Fibroblast of skin of scalp (primary cell): ENCODE measurements at places on chromosomes 12 and 14.

GRCh38 chr12:56202838-56203237, 13.6 kb upstream of the SMARCC2 start:
- DNase-seq, result no peak

- no peak for DNase-seq
These were observed 138.7 kb downstream of the BRMS1L start for GRCh38 chr14:35964697-35965286.

DNA sequence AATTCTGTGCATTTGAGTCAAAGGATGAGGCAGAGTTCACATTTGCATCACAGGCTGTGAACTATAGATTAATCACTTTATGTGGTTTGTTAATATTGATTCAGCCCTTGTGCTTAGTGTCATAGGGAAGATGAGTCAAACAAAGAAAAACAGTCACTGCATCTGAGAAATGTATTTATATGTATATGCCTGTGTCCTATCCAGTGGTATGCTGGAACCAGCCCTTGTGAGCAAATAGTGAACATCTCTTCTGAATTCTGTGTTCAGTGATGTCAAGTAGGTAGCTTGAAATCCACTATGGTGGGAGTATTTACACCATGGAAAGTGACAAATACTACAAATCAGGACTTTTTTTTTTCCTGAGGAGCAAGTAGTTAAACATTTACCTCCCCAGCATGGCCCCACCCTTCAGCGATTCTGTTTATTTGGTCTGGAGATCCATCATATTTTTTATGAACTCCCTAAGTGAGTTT, 128.5 kb downstream of the HMGA2 start:
- peak; percentile 83 for DNase-seq

DNA sequence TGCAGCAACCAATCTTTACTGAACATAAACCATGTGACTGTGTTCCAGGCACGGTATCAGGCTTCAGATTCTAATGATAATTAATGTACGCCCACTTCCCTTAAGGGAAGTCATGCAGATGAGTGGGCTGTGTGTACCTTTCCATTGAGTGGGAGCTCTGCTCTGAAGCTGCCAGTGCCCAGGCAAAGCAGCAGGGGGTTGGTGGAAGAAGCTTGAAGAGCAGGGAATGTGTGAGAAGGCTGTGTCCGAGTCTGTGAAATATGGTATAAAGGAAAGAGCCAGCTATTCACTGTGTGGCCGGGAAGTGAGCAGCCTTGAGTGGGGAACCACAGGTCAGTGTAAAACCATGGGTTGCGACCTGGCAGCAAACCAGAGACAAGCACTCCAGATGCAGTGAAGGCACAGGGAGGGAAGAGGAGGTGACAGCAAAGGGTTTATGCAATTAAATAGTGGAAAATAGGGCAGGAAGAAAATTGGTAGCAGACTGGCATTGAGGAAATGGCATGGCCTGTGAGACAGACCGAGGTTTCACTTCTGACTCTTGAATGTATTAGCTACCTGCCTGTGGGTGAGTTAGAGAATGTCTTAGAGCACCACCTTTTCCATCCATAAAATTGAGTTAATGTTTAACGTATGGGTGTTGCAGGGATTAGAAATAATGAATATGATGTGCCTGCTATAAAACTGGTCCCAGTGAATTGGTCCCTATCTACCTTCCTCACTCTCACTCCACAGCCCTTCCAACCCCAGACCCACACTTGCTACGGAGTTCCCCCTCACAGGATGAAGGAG, 116.4 kb downstream of the NTF3 start:
- DNase-seq, result no peak

DNA sequence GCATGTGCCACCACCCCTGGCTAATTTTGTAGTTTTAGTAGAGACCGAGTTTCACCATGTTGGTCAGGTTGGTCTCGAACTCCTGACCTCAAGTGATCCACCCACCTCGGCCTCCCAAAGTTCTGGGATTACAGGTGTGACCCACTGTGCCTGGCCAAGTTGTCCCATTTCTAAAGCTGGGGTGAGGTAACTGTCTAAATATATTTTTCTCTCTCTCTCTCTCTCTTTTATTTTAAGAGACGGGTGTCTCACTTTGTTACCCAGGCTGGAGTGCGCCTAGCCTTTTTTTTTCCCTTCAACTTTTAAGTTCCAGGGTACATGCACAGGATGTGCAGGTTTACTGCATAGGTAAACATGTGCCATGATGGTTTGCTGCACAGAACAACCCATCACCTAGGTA, 8.6 kb downstream of the ATF1 start:
- no peak for DNase-seq

DNA sequence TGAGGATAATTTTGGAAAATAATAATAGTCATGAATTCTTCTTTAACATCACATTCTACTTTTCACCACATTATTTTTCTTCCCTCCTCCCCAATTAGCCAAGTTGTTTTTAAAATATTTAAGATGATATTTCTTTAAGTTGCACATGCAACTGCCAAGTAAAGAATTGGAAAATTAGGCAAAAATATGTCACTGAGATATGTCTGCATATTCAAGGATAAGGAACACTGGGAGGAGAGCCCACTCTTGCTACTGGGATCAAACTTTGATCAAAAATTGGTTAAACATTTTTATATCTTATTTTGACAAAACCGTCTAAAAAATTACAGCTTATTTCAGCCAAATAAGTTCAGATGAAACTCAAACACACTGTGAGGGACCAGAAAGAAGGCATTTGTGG, 231.2 kb upstream of the TMTC1 start:
- peak; percentile 56 for DNase-seq

DNA sequence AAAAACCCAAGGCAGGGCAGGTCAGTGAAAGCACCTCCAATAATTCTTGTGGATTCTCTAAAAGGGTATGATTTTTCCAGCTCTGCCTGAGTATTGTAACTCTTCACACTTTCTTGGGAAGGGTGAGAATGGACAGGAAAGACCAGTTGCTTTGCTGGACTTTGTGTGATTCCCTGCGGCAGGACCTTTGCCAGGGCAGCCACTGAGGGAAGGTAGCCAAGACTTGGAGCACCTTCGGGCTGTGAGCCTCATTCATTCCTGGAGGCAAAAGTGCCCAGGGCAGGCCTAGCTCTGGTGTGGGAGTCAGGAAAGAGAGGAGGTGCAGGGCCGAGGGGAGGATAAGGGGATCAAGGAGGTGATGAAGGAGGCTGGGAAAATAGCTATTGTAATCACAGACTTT, 80.2 kb downstream of the VCPKMT start:
- no peak for DNase-seq

- no peak for DNase-seq
These were observed 36.8 kb downstream of the FGD4 start for GRCh38 chr12:32435921-32436705.

DNA sequence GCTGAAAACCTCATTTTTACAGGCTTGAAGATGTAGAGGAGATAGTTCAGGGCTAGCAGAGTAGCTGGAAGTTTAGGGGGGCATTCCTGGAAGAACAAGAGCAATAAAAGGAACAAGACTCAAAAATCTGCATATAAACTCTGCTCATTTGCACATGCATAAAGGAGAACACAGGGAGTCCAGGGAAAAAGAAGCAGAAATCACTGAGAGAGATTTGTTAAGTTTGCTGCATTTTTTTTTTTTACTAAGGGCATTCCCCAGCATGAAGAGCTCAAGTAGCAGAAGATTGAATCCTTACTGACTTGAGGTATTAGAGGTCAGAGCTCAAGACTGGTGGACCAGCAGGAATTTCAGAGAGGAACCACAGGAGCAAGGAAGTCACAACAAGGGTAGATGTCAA, 28.2 kb upstream of the BCL11B start:
- DNase-seq, result no peak

DNA sequence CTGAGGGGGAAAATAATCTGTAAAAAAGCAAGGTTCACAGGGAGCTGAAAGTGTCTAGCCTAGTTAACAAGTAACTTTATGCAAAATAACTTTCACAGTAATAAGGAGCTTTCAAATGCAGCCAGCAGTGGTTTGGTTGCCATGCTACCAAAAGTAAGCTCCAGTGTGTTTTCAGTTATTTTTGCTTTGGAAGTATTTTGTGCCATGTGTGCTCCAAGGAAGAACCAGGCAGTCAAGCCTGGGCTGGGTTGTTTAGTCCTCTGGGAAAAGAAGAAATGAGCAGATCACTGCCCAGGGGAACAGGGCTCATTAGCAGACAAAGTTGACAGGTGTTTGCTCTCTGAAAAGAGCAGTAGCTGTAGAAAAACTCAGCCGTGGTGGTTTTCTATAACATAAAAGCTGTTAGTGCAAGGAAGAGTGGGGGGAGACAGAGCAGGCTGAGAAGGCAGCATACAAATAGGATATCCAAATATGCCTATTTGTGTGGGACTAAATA, 92.8 kb upstream of the TMTC2 start:
- no peak for DNase-seq

- DNase-seq, result no peak
These were observed 151.3 kb downstream of the SLC15A4 start for GRCh38 chr12:128672428-128672827.

- no peak for DNase-seq
These were observed 11.0 kb upstream of the PLBD1 start for GRCh38 chr12:14578646-14579045.

DNA sequence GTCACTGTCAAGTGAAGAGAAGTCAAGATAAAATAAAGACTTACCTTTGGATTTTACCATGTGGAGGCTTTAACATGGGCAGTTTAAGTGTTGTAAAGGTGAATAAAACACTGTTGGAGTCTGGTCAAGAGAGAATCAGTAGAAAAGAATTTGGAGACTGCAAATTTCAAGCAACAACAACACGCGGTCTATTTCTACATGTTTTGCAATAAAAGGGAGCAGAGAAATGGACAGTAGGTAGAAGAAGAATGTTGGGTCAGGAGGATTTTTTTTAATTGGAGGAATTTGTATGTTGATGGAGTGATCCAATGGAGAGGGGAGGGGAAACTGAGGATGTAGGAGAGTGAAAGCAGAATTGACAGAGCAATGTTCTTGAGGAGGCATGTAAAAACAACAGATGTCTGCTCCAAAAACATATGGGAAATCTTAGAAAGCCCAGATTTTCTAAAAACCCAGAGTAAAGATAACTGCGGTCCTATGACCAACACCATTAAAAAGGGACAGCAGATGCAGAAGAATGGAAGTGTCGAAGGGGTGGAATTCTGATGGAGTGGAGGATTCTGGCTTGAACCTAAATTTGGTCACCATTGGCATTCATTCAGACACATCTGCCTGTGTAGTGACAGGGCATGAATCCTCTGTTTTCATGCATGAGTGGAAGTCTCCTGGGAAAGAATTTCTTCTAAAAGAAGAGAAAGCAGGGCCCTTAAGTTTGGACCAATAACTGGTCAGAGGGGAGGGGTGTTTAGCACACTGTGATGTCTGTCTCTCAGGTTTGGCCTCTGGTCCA, 68.0 kb upstream of the OSBPL8 start:
- peak; percentile 28 for DNase-seq

- DNase-seq, result no peak
These were observed 45.9 kb downstream of the IFNG start for GRCh38 chr12:68113644-68114043.

DNA sequence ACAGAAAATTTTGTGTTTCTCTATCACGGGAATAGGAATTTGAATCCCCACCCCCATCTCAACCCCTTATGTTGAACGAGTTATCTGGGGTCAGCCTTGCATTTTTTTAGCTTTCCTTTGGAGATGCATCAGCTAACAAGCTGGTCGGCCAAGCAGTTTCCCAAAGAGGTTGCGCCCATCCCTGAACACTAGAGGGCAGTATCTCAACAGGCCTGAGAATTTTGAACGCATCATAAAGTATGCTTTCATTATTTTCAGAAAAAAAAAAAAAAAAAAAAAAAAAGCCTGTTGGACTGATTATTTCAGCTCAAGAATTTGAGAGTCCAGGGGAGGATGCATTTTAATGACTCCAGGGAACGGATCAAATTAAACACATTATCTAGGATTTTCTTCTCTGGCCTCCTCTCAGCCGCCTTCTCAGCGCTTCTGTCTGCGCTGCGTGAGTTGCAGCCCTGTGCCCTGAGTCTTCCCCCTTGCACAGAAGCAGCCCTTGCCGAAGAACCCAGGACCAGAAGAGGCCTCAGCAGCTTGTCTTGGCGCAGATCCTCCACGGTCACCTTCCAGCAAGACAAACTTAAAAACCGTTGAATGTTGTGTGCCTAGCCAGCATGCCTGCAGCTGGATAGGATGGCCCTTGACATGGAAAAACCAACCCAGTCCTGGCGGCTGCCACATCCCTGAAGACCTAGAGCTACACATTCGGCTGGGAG, 76.6 kb upstream of the GZMB start:
- DNase-seq, result peak; percentile 56

- no peak for DNase-seq
These were observed 31.6 kb upstream of the HMGA2 start for GRCh38 chr12:65792724-65793123.

- DNase-seq, result no peak
These were observed 49.4 kb downstream of the SPPL3 start for GRCh38 chr12:120854804-120855203.

- no peak for DNase-seq
These were observed 13.2 kb downstream of the KCNH5 start for GRCh38 chr14:63032076-63032475.

DNA sequence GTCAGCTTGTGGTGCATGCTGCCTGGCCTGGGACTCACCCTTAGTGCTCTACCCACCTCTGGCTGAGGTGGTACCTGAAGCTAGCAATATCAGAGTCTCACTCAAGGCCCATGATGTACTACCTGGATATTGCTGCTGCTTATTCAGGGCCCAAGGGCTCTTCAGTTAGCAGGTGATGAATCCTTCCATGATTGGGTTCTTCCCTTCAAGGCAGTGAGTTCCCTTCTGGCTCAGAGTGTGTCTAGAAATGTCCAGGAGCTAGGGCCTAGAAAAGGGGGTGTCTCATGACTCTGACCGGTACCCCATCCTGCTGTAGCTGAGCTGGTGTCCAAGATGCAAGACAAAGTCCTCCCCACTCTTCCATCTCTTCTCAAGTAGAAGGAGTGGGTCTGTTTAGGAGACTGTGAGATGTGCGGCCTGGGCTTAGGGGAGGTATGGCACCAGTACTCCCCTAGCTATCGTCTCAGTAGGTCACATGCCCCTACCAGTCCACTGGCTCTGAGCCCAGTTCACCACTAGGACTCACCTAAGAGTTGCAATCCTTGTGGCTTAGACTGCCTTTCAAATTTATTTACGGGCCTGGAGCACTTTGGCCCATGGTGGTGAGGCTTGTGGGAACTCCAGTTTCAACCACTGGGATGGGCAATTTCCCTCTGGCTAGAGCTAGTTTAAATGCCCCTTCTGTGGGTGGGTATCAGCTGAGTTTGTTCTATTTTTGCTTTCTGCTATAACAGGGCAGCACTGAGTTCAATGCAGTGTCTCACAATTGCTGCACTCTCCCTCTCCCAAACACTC, 12.2 kb downstream of the PRORP start:
- no peak for DNase-seq

- no peak for DNase-seq
These were observed 21.5 kb upstream of the SRGAP1 start for GRCh38 chr12:63823040-63823439.

GRCh38 chr14:91985521-91986255, 38.2 kb upstream of the FBLN5 start:
- DNase-seq, result no peak

DNA sequence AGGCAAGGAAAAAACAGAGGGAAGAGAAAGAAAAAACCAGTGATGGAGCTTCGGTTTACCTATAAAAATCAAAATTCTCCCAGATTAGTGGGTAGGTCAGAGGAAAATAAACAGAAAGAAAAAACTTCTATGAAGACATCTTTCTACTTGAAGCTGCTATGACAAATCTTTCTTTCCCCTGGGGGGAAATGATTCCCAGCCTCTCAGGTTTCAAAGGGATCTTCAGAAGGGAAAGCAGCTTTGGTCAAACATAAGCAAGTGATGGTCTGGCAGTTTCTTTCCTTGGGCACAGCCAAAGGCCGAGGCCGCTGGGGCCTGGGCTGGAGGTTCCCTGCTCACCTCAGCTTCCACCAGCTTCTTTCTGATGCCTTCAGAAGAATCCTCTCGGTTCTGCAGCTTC, 104.5 kb downstream of the PRKAB1 start:
- peak; percentile 11 for DNase-seq
